KBM-7 (cell line): ENCODE measurements at places on chromosomes 16 and 17.

DNA sequence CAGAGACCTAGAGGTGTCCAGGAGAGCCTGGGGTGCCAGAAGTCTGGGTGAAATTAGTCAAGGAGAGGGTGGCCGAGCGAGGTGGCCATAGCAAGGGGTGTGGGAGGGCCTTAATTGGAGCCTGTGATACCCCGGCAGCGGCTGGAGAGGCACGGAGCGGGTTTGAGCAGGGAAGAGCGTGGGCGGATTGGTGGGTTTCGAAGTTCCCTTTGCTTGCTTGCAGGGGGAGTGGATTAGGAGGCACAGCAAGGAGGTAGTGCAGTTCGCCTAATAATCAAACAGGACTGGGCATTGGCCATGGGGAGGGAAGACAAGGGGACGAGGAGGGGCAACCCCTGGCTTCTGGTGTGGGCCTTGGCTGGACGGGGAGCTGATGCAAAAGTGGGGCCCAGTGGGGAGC, 5.4 kb upstream of the FAM83G start:
- no peak for DNase-seq

DNA sequence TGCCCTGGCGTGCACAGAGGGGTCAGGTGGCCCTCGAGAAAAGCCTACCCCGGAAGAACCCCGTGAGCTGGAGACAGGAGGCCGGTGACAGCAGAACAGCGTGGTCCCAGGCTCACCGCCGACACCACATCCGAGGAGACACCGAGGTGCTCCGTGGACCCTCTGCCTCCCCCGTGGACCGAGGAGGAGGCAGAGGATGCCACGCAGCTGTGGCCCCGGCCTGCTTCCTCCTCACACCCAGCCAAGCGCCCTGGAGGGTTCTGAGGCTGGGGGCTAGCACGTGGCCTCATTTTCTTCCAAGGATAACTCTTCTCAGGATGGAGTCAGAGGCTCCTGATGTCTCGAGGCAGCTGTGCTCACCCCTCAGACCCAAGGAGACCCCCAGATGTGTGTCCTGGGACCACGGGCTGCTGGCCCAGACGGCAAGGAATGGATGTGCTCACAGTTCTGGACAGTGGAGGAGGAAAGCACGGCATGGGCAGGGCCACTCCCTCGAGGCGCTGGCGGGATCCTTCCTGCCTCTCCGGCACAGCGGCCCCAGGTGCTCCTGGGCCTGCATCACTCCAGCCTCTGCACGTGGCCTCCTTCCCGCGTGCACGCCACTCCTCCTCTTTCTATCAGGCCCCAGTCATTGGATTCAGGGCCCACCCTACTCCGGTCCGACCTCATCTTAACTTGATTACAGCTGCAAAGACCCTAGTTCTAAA, 4.4 kb upstream of the PVALEF start:
- DNase-seq: peak; percentile 46

GRCh38 chr17:5898406-5898805, 171.8 kb upstream of the WSCD1 start:
- DNase-seq: no peak

- DNase-seq: no peak
Observed at GRCh38 chr16:27364493-27365141, 37.4 kb upstream of the IL21R start.

DNA sequence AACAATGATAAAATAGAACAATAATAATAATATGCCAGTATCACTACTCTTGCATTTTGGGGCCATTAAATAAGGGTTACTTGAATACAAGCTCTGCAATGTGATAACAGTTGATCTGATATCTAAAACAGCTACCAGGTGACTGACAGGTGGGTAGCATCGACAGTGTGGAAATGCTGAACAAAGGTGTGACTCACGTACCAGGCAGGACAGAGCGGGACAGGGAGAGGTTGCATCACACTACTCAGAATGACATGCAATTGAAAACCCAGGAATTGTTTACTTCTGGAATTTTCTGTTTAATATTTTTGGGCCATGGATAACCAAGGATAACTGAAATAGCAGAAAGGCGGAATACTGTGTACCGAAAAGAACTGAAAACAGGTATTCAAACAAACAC, 15.8 kb upstream of the ZNF19 start:
- DNase-seq: no peak

GRCh38 chr17:5431949-5432556, 6.9 kb downstream of the C1QBP start:
- peak; percentile 8 for DNase-seq

- no peak for DNase-seq
Observed at GRCh38 chr16:63938661-63939060, 1183.2 kb downstream of the CDH11 start.

GRCh38 chr16:53530046-53530445, 27.0 kb upstream of the AKTIP start:
- no peak for DNase-seq

- peak; percentile 77 for DNase-seq
Observed at GRCh38 chr17:29124135-29124924, 55.9 kb downstream of the MYO18A start.

DNA sequence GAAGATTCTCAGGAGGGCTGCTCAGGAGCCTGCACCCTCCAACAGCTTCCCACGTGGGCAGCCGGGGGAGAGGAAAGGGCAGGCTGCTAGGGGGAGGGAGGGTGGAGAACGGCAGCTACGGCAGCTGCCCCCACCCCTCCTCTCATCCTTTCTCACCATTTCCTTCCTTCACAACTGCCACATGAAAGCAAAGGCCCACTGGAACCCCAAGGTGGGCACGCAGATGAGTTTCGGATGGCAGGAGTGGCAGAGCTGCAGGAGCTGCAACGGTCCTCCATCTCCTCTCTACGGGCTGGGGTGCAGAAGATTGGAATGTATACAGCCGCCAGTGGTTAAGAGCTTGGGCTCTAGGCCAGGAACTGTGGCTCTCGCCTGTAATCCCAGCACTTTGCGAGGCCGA, 77.7 kb downstream of the GAS7 start:
- DNase-seq: no peak

DNA sequence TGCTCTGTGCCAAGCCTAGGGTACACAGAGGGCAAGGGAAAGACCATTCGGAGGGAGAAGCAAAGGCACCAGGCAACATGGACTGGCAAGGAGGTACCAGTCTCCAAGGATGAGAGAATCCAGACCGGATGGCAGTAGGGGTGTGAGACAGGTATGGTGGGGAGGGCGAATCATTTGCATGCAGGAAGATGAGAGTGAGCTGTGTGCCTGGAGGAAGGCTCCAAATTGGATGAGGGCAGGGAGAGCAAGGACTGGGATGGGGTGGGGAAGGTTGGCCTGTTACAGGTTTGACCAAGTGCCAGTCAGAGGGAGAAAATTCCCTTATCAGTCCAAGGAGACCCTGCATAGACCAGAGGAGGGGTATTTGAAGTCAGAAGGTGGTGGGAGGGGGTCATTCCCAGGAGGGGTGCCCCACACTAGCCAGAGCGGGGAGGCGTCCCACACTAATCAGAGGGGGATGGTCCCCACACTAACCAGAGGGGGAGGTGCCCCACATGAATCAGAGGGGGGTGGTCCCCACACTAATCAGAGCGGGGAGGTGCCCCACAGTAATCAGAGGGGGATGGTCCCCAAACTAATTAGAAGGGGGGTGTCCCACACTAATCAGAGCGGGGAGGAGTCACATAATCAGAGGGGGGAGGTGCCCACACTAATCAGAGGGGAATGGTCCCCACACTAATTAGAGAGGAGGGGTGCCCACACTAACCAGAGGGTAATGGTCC, 737 bp downstream of the CANT1 start:
- no peak for DNase-seq

- no peak for DNase-seq
Observed at GRCh38 chr17:80468781-80469493, 7.5 kb downstream of the NPTX1 start.

DNA sequence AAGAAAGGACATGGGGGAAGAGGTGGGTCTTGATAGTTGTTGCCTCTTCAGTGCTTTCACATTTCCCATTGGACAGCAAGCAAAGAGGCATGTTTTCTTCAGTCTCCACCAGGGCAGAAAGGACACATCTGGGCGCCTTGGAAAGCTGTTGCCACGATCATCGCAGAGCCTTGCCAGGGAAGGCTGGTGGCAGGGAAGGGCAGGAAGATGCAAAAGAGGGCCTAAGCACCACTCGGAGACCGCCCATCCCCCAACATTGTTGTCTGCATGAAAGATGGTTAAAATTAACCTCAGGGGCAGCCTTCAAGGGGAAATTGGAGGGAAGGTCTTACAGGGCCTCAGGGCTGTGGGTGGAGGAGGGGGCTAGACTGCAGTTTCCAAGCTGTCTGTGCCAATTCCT, 114.2 kb downstream of the SOX9 start:
- DNase-seq: no peak

DNA sequence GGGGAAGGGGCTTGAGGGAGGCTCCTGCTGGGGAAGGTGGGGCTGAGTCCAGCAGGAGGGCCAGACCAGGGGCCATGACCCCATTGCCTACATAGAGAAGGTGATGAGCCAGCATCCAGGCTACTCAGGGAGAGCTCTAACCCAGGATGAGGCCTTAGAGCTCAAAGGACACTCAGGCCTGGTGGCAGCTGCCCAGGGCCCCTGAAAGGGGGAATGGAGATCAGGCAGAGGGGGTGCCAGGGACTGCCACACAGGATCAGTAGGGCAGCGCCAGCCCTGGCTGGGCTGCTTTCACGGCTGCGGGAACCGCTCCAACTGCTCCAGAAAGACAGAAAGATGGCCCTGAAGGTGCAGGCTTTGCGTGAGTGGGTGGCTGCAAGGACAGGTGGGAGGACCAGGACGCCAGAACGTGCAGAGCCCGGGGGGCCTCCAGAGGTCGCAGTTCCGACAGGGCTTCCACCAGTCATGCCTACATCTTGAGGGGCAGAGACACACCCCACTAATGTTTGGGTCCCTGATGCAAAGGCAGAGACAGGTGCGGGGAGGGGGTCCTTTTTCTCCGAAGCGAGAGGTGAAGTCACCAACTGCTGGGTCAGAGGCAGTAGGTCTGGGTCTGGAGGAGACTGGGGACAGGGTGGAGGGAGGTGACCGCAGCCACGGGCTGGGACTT, 882 bp upstream of the ATP6V0C start:
- DNase-seq: no peak

- no peak for DNase-seq
Observed at GRCh38 chr16:2826591-2827373, 3.3 kb upstream of the ZG16B start.

DNA sequence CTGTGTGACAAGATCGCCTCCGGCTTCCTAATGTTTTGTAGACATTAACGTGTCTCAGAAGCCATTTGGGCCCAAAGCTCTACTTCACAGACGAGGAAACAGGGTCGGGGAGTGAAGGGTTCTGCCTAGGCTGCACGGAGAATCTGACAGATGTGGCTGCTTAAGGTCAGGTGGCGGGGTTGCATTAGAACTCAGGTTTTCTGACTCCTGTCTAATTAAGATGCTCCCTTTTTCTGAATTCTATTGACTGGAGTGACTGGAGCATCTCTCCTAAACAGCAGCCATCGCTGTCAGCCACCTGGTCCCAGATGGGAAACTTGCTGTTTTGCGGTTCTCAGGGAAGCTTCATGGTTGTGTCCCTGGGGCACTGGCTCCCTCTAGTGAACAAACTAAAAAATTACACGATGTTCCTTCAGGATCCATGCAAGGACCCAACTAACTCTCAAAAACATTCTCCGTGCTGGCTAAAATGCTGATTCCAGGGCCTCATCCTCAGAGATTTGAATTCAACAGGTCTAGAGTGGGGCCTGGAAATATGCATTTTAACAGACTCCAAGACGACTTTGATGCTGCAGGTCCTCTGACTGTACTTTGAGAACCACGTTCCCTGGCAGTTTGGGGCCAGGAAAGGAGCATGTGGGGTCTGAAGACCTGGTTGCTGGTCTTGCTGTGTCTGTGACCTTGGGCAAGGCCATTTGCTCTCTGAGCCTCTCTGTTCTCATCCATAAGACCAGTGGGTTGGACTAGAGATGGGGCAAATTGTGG, 117.4 kb downstream of the IRF8 start:
- peak; percentile 56 for DNase-seq

DNA sequence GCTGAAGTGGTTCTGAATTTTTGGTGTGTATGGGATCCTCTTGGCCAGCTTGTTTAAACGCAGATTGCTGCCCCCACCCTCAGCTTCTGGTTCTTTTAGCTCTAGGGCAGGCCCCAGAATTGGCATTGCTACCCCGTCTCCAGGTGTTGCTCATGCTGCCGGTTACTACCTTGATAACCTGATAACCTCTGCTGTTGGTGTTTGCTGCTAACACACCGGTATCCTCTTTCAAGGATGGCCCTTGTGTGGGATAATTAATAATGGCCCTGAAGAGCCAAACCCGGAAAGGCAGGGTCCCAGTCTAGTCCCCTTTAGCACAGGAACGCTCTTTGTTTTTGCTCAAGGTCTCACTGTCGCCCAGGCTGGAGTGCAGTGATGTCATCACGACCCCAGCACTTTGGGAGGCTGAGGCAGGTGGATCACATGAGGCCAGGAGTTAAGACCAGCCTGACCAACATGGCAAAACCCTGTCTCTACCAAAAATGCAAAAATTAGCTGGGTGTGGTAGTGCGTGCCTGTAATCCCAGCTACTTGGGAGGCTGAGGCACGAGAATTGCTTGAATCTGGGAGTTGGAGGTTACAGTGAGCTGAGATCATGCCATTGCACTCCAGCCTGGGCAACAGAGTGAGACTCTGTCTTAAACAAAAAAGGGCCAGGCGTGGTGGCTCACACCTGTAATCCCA, 1.3 kb upstream of the ST3GAL2 start:
- DNase-seq: no peak

DNA sequence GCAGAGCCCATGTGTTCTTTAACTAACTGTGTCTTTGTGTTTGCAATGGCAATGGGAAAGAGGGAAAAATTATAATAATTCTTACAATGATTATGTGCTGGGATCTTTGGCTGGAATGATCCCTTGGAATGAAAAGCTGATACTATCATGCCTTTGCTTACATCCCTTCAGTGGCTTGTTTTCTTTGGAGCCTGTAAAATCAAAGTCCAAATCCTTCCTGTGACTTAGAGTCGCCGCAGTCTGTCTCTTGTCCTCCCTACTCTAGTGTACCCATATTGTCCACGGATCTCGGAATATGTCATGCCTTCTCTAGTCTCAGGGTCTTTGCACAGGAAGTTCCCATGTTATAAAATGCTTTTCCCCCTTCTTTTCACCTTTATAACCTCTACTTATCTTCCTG, 111.7 kb upstream of the MAF start:
- no peak for DNase-seq

DNA sequence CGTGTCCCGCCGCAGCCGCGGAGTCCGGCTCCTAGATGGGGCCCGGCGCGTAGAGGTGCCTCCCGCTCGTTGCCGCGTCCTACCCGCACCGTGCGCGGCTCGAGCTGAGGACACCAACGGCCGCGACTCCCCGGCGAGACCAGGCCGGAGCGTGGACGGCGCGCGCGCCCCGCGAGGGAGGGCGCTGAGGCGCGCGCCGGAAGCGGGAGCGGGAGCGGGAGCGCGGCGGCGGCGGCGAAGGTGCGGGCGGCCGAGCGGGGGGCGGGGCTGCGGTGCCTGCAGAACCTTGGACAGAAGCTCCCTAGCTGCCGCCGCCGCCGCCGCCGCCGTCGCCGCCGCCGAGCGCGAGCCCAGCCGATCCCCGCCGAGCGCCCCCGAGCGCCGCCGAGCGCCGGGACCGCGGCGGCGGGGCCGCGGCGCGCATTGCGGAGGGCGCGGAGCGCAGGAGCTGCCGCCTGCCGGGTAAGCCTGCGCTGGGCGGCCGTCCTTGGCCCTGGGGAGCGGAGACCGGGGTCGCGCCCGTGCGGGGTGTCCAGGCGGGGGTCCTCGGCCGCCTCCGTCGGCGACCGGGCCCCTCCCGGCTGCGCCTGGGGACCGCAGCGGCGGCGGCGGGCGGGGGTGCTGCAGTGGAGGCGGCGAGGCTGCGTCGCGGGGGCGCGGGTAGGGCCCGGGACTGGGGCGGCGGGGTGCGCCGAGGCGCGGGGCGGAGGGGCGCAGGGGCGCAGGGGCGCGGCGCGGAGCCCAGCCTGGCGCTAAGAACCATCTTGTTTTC, at the start of gene CDK5R1:
CDK5R1 (plus strand) TSS at position 293 of the 772 bp plus-strand sequence. CDS start 628 bp downstream, outside the sequence.
- DNase-seq: peak; percentile 45

GRCh38 chr17:33054412-33054811, 62.8 kb downstream of the SPACA3 start:
- DNase-seq: no peak
